NCI-H526 (cell line): ENCODE measurements at places on chromosomes 5 and 9.

GRCh38 chr5:128300181-128300580 is 216.6 kb downstream of the SLC12A2 start:
- no peak for DNase-seq

- DNase-seq: no peak
These were observed 25.4 kb upstream of the SH3PXD2B start for GRCh38 chr5:172479784-172480115.

DNA sequence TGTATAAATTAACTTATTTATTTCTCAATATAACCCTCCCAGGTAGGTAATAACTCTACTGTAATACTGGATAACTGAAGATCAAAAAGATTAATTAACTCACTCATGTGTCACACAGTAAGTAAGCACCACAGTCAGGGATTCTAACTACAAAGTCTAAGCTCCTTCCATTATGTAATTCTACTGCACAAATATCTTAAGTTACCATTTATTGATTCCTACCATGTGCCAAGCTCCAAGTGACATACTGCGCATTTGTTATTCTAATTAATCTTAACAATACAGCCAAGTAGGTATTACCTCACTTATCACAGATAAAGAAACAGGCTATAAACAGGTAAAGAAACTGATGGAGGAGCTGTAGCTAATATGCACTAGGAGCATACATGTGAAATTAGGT is 58.3 kb downstream of the RANBP6 start:
- DNase-seq: no peak

DNA sequence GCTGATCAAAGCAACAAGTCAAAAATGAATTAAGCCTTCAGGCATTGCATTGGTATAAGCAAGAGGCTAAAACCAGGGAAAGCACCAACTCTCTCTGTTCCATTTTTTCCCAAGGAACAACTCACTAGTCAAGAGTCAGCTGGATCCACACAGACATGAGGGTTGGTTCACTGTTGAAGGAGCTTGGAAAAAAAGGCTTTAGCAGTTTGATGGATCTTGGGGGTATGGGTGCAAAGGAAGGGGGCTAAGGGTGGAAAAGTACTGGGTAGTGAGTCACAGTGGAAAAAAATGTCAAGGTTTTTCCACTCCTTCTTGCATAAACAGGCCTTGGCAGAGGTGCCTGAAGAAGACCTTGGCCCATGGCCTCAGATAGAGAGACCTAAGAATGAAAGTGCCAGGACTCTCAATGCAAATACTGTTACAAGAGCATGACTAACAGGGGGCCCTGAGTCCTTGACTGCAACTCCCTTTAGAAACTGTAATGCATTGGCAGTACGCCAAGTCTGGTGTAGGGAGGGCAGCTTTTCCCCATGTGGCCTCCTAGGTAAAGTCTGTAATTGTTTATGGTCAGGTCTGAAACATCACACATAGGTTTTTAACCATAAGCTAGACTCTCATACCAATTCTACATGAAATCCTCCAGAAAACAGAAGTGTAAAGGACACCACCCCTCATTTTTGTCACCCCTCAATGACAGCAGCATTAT is 23.7 kb downstream of the ACTL7A start:
- DNase-seq: peak; percentile 43

GRCh38 chr5:91119981-91120850 is 262.9 kb downstream of the ARRDC3 start:
- no peak for DNase-seq
